ENCODE measurements at places on chromosomes 6 and 20.

GRCh38 chr6:101113468-101114260, 232.5 kb upstream of the ASCC3 start:
- DNase-seq, result no peak

GRCh38 chr6:40398810-40399477, 188.2 kb downstream of the LRFN2 start:
- DNase-seq, result no peak

DNA sequence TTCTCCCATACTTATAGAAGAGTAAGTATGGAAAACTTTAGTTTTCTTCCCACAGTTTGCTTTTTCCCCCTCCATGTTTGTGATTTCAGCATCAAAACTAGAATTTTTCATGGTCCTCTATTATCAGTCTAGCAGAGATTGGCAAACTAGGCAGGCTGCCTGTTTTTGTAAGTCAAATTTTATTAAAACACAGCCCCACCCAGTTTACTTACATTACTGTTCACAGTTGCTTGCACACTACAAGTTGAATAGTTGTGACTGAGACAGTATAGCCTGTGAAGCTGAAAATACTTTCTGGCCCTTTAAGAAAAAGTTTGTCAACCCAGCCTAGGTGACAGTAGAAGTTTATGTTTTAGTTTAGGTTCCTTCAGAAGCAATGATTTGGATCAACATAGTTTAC, 19.5 kb downstream of the MCM8 start:
- DNase-seq, result no peak

DNA sequence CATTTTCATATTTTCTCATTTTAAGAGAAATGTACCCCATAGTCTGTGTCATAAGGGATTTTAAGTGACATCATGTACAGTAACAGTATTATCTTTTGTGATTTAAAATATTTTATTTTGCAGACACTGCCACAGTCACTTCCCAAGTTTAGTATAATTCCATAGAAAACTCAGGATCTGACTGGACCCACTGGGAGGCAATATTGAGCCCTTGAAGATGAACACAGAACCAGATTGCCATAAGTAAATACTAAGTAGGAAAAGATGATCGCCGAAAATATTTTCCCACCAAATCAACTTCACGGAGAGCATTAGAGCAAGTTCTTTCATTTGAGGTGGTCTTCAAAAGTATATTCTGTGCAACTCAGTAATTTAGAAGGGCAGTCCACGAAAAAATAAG, 17.6 kb upstream of the PKHD1 start:
- DNase-seq, result no peak

GRCh38 chr6:85395746-85396145, 54.1 kb upstream of the NT5E start:
- DNase-seq, result no peak

DNA sequence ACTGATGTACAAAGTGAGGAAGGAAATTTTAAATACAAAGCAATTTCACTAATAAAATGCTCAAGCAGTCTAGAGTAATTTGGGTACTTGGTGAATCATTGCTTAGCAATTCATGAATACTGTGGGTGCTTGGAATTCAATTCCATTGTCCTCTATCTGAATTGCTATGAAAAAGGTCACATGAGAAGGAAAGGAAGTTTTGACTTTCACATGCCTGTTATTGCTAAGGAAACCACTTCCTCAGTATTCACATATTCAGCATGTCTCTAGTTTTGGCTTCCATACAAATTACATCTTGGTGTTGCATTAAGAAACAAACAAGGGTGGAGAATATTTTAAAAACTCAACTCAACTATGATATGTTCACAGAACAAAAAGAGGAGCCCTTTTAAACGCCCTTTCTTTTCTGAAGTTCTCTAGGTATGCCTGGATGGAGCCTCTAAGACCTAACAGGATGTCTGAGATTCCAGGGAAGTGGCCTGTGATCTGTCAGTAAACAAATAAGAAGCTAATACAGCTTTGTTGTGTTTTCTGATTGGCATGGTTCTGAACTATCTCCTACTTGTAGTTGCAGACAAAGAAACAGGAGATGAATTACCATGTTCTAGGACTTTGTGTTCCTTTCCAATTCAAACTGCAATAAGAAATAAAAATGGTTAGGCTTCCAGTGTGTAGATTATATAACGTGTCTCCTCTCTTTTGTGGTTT, 190.4 kb downstream of the OGFRL1 start:
- no peak for DNase-seq

DNA sequence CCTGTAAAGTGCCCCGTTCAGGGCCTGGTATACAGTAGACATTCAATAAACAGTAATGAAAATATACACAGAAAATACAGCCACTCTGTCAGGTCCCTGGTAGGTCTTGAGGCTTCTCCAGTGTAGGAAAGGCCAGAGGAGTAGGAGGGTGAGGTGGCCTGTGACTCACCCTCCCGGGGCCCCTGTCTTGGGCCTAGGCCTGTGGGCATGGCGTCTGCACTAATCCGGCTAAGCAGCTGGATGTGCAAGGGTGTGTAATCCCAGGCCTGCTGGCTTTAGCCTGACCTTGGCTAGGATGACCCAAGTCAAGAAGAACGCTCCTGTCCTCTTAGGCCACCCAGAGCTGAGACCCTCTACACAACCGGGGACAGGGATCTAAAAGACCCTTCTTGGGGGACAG, 84.9 kb downstream of the KCNB1 start:
- DNase-seq, result no peak

- DNase-seq, result no peak
Measured at GRCh38 chr20:55782224-55782911, 223.0 kb downstream of the CBLN4 start.

DNA sequence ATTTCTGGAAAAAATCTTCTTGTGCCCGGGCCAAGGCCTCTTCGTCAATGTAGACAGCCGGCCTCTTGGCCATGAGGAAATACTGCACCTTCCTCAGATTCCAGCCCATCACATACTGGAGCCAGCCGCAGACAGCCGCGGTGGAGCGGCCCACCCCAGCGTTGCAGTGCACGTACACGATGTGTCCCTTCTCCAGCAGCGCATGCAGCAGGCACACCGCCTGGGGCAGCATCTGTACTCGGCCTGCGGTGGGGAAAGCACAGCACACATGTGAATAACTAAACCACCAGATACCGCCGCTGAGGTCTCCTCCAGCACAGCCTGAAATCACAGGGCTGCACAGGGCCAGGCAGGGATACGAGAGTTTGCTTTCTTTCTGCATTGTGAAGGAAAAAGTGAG, 107.9 kb downstream of the EPM2A start:
- no peak for DNase-seq

GRCh38 chr6:151349651-151350270, 41.6 kb downstream of the ZBTB2 start:
- no peak for DNase-seq

- no peak for DNase-seq
Measured at GRCh38 chr6:64969139-64969538, 737.9 kb downstream of the EYS start.

DNA sequence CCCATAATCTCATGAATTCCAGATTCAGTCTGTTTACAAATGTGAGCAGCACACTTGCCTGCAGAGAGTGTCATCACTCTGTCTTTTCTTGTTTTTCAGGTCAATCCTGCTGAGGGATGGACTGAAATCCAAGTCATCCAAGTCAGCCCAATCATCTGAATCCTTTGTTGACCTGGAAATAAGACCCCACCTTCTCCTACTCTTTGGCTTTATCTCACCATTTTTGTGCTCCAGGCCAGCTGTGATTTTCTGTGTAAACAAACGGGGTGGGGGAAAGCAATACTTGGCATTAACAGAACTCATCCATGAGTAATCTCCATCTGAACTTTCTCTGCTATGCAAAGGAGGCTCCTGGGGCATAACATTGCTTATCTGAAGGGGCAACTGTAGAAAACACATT, 16.9 kb upstream of the GSTA4 start:
- no peak for DNase-seq

- no peak for DNase-seq
Measured at GRCh38 chr6:13398421-13398994, 70.2 kb upstream of the TBC1D7 start.
